ENCODE measurements at places on chromosomes 4 and X. TPM values are rescaled to one million over a fixed set of nuclear protein-coding genes. Genes with fewer than 3 reads are reported as not detected.

CHST7 gene
- polyA plus RNA-seq = 1.9 TPM

HTN1 gene
- polyA plus RNA-seq = 0.03 TPM

TECRL gene
- not detected for polyA plus RNA-seq

HDX gene
- 6.4 TPM for polyA plus RNA-seq

SLC10A6 gene
- polyA plus RNA-seq = not detected

HS3ST1 gene
- 1.0 TPM for polyA plus RNA-seq

GPAT3 gene
- polyA plus RNA-seq = 26.7 TPM

EDNRA gene
- polyA plus RNA-seq = 80.7 TPM

CDK16 gene
- polyA plus RNA-seq = 100 TPM

SPIN2A gene
- polyA plus RNA-seq = 4.0 TPM

SHROOM4 gene
- 13.9 TPM for polyA plus RNA-seq

NAP1L2 gene
- polyA plus RNA-seq = 1.8 TPM

STATH gene
- 0.34 TPM for polyA plus RNA-seq

DGKQ gene
- 9.0 TPM for polyA plus RNA-seq

ATP8A1 gene
- polyA plus RNA-seq = 27.0 TPM

TRIM60 gene
- polyA plus RNA-seq = not detected

GNPDA2 gene
- polyA plus RNA-seq = 23.4 TPM

REELD1 gene
- 0.40 TPM for polyA plus RNA-seq

SLC25A5 gene
- 308 TPM for polyA plus RNA-seq
